ENCODE measurements at places on chromosomes 5 and 9.

- no peak for ATAC-seq
These were observed 560.2 kb upstream of the CLINT1 start for GRCh38 chr5:158419186-158419585.

DNA sequence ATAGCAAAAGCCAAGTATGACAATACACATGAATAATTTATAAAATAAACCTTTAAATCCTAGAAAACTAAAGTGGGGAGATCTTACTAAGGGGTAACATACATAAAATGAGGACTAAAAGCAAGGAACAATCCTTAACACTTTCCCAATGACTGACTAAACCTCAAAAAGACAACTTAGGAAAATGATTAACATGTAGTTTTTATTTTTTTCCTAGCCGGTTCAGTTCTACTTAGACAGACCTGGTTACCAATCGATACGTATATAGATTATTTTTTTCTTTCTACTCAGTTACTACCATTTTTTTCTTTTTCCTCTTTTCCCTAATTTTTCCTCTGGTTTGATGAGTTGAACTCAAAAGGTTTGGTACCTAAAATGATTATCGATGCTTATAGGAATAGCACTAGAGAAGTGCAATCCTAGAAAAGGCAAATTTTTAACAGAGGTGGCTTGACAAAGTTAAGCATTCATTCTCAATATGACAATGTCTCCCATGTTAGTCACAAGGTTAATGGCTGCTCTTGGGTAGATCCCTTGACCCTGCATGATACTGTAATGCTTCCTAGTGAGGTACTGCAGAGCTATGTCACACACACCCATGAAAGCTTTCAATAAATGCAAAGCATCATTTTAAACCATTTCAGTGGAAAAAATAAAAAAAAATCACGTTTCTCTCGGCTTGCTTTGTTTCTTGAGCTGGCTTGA is 41.5 kb downstream of the FBXO4 start:
- no peak for ATAC-seq

DNA sequence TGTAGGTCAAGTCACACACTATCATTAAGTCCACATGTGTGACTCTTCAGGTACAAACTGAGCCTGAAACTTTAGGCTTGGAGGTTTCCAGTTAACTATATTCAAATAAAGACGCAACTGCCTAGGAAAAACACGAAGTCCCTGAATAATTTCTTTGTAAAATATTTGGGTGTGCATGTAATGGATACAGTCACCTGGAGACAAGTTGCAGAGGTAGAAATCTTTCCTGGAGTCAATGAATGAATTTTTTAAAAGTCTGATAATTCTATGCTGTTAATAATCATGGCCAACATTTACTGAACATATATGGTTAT is 132.7 kb downstream of the MTX3 start:
- no peak for ATAC-seq

DNA sequence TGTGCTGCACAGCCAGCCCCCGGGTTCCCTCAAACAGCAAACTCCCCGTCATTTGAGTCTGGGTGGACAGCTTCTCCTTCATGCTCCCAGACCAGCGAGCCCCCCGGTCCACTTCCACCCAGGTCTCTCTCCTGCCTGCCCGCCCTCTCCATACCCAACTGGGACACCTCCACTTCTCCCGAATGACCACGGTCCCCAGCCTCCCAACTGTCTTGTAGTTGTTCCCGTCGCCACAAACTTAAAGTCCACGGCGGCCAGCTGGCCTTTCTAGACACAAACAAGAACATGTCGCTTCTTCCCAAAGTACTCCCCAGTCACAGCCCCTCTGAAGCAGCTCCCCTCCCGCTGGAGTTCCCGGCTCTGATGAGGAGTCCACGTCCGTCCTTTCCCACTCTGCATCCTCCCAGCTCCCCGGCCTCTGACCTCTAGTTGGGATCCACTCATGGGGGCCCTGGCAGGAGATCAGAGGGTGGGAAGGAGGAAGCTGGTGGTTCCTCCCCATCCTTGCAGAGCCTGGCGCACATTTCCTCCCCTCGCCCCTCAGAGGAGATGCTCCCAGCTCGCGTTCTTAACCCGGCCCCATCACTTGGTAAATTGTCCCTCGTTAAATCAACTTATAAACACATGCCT is 24.1 kb upstream of the PPP1R26 start:
- no peak for ATAC-seq

GRCh38 chr5:174920906-174921550 is 196.6 kb downstream of the MSX2 start:
- ATAC-seq: no peak

- no peak for ATAC-seq
These were observed 115.2 kb downstream of the SVEP1 start for GRCh38 chr9:110464321-110464720.
